ENCODE measurements at places on chromosomes 12 and 14. TPM values are rescaled to one million over a fixed set of nuclear protein-coding genes. Genes with fewer than 3 reads are reported as not detected.

DNA sequence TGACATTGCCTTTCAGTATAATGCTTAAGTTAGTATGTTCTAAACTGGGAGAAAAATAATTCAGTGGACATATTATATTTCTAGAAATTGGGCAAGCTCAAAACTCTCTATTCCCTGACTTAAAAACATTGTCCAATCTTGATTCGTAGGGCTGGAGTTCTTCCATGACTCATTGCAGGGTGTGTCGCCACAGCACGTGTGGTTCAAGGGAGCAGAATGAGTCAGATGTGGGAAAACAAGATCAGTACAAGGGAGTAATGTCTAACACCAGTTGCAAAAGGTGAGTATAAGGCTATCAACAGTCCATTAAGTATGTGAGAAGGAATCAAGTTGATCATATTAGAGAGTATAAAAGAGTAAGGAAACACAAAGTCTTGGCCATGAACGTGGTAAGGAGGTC, 887.0 kb downstream of the TMTC2 start:
- DNase-seq = no peak
- no peak overlapping the region for H3K4me3 ChIP-seq
- no peaks in the 10 kb centered on the region for H3K4me1 ChIP-seq
- H3K27ac ChIP-seq = no peak overlapping the region

- no peaks in the 10 kb centered on the region for H3K4me1 ChIP-seq
- H3K27me3 ChIP-seq = no peaks in the 10 kb centered on the region
- H3K27ac ChIP-seq = no peak overlapping the region
- H3K4me3 ChIP-seq = no peak overlapping the region
- H3K36me3 ChIP-seq = peaks cover 36% of the 10 kb centered on the region
Measured at GRCh38 chr12:103780093-103780440, 61.0 kb downstream of the NT5DC3 start.

- H3K27me3 ChIP-seq = no peaks in the 10 kb centered on the region
- peak overlapping the region; percentile 58 for H3K27ac ChIP-seq
- DNase-seq = peak; percentile 28
- no peaks in the 10 kb centered on the region for H3K36me3 ChIP-seq
- H3K4me1 ChIP-seq = peaks cover 23% of the 10 kb centered on the region
Measured at GRCh38 chr14:65281991-65282895, 130.3 kb upstream of the FUT8 start.

- no peaks in the 10 kb centered on the region for H3K36me3 ChIP-seq
- DNase-seq = peak; percentile 17
- no peak overlapping the region for H3K27ac ChIP-seq
- H3K4me3 ChIP-seq = no peak overlapping the region
- H3K4me1 ChIP-seq = no peaks in the 10 kb centered on the region
Measured at GRCh38 chr12:111298582-111299436, 70.1 kb downstream of the PHETA1 start.

GRCh38 chr12:13595536-13596443, 385.6 kb downstream of the GRIN2B start:
- no peak overlapping the region for H3K4me3 ChIP-seq
- H3K36me3 ChIP-seq = no peaks in the 10 kb centered on the region
- H3K27me3 ChIP-seq = no peaks in the 10 kb centered on the region
- DNase-seq = no peak
- no peak overlapping the region for H3K27ac ChIP-seq

DNA sequence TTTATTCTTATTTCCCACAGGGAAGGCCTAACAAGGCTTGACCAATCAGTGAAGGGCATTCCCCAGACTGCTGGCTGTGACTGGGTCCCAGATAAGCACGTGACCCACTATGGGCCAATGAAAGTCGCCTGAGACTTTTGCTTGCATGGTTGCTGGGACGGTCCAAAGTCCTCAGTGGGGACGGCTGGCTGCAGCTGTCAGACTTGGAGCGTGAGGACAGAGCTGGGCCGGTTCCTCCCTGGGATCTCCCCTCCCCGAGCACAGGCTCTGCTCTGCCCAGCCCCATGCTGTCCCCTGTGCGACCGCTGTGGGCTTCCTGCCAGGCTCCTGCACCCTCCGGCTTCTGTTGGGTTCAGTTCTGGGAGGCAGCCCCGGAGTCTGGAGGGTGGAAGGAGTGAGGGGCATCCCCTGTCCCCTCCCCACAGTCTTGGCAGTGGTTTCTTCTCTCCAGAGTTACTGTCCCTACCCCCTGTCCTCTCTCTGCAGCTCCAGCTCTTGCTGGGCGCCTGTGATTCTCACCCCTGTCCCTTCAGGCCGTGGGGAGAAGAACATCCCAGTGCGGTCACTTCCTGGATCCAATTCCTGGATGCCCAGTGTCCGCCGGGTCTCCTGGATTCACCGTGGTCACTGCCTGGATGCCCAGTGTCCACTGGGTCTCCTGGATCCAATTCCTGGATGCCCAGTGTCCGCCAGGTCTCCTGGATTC, 50.1 kb downstream of the GALNT9 start:
- no peaks in the 10 kb centered on the region for H3K36me3 ChIP-seq
- DNase-seq = no peak
- no peak overlapping the region for H3K4me3 ChIP-seq
- no peaks in the 10 kb centered on the region for H3K27me3 ChIP-seq
- peaks cover 18% of the 10 kb centered on the region for H3K4me1 ChIP-seq

DNA sequence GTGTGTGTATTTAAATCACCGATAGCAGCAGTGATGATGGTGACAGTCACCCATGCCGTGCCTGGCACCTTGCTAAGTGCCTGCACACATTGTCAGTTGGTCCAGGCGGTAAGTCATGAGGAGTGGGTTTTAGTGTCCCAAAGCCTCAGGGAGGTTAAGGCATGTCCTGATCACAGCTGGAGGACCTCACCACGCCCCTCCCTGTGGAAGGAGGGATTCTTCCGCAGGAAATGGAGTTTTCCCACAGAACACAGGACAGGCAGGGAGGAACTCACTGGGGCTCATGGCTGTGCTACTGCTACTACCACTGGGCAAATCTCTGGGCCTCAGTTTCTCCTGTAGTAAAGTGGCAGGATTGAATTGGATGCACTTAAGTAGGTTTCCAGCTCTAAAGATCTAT, 142.3 kb downstream of the CACNA1C start:
- no peak overlapping the region for H3K27ac ChIP-seq
- no peaks in the 10 kb centered on the region for H3K27me3 ChIP-seq
- H3K4me1 ChIP-seq = no peaks in the 10 kb centered on the region
- DNase-seq = no peak
- H3K36me3 ChIP-seq = no peaks in the 10 kb centered on the region
- H3K4me3 ChIP-seq = no peak overlapping the region

DNA sequence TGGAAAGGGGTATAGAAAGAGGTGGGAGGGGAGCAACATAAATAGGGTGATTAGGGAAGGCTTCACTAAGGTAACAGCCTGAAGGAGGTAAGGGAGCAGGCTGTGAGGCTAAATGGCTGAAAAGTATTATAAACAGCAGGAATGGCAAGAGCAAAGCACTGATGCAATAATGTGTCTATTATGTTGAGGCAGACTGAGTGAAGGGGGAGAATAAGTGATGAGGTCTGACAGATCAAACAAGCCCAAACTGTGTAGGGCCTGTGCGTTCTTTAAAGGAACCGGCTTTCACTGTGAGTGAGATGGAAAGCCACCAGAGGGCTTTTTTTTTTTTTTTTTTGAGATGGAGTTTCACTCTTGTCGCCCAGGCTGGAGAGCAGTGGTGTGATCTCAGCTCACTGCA, 6.7 kb upstream of the VCPKMT start:
- no peak overlapping the region for H3K4me3 ChIP-seq
- H3K27ac ChIP-seq = no peak overlapping the region
- no peaks in the 10 kb centered on the region for H3K27me3 ChIP-seq

GRCh38 chr14:76763096-76764041, 2.1 kb downstream of the VASH1 start:
- no peak overlapping the region for H3K27ac ChIP-seq
- DNase-seq = no peak
- peaks cover 5% of the 10 kb centered on the region for H3K27me3 ChIP-seq
- H3K4me1 ChIP-seq = no peaks in the 10 kb centered on the region
- no peaks in the 10 kb centered on the region for H3K36me3 ChIP-seq

- H3K4me3 ChIP-seq = no peak overlapping the region
- H3K4me1 ChIP-seq = no peaks in the 10 kb centered on the region
- no peak overlapping the region for H3K27ac ChIP-seq
- H3K27me3 ChIP-seq = no peaks in the 10 kb centered on the region
Measured at GRCh38 chr12:94615260-94616181, 34.8 kb downstream of the TMCC3 start.

GRCh38 chr14:53306267-53306721, 153.2 kb upstream of the DDHD1 start:
- no peaks in the 10 kb centered on the region for H3K27me3 ChIP-seq
- peak; percentile 34 for DNase-seq
- H3K36me3 ChIP-seq = no peaks in the 10 kb centered on the region
- H3K4me3 ChIP-seq = peak overlapping the region; percentile 46
- no peak overlapping the region for H3K27ac ChIP-seq
- H3K4me1 ChIP-seq = peaks cover 3% of the 10 kb centered on the region

DNA sequence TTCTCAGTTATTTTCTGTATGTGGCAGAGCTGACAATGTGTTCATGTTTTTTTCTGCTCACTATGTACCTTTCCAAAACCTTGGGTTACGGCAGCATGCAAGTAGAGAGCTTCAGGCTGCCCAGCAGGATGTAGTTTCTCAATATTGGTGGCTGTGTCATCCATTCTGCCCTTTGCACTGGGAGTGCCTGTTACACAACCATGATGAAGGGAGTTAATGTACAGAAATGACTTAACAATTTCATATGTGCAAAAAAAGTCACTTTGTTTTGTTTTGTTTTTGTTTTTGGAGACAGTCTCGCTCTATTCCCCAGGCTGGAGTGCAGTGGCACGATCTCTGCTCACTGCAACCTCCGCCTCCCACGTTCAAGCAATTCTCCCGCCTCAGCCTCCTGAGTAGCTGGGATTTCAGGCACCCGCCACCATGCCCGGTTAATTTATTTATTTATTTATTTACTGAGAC, 6.1 kb upstream of the CNIH1 start:
- no peaks in the 10 kb centered on the region for H3K27me3 ChIP-seq
- H3K4me1 ChIP-seq = no peaks in the 10 kb centered on the region
- no peaks in the 10 kb centered on the region for H3K36me3 ChIP-seq
- DNase-seq = no peak
- no peak overlapping the region for H3K27ac ChIP-seq

- H3K27ac ChIP-seq = no peak overlapping the region
- no peaks in the 10 kb centered on the region for H3K27me3 ChIP-seq
- H3K36me3 ChIP-seq = no peaks in the 10 kb centered on the region
- no peak for DNase-seq
Measured at GRCh38 chr14:80059041-80059440, 152.3 kb downstream of the DIO2 start.

GRCh38 chr12:75786070-75786469, 245.5 kb downstream of the PHLDA1 start:
- no peaks in the 10 kb centered on the region for H3K36me3 ChIP-seq
- H3K4me1 ChIP-seq = no peaks in the 10 kb centered on the region

DNA sequence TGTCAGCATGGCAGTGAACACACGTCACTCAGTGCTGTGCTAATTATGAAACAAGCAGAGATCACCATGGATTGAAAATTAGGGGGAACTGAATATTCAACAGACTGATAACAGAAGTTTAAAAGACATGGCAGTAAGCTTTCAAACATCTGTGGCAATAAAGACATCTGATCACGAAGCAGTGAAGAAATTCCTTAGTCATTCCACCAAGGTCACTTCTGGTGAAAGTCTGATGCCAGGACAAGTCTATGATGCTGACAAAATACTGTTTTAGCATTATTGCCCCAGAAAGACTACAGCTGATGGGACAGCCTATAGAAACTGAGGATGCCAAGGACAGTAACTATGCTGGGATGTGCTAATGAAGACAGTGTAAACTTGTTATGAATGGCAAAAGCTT, 126.9 kb upstream of the RBM19 start:
- H3K27me3 ChIP-seq = no peaks in the 10 kb centered on the region
- no peaks in the 10 kb centered on the region for H3K36me3 ChIP-seq
- no peaks in the 10 kb centered on the region for H3K4me1 ChIP-seq

DNA sequence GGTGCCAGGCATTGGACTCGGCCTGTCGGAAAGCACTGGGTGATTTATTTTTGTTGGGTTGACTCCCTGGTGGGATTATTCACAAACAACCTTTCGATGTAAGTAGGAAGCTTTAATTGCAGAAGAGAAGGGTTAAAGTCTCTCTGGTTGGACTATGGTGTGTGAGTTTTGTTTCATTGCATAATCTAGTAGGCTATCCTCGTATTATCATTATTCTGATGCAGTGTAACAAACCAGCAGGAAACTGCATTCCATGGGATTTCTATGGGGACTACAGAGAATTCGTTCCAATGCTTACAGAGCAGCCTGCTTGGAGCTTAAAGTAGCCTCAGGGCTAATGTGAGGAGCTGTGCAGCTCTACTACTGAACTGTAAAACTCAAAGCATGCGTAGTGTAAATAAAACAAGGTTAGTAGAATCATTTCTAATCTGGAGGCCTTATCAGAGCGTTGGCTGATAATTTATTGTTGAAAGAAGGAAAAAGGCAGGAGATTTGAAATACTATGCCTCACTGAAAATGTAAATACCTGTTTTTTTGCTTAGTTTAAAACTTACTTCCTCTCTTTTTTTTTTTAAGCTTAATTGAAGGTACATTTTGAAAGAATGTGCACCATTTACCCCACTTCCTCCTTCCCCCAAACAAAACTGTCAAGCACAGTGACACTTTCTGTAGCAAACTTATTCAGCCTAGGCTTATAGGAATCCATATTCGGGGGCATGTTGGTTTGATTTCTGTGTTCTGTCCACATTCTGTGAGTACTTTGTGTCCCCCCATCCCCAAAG, 226.7 kb downstream of the NPAS3 start:
- H3K27me3 ChIP-seq = no peaks in the 10 kb centered on the region
- no peak overlapping the region for H3K4me3 ChIP-seq
- H3K36me3 ChIP-seq = no peaks in the 10 kb centered on the region
- no peak for DNase-seq

DNA sequence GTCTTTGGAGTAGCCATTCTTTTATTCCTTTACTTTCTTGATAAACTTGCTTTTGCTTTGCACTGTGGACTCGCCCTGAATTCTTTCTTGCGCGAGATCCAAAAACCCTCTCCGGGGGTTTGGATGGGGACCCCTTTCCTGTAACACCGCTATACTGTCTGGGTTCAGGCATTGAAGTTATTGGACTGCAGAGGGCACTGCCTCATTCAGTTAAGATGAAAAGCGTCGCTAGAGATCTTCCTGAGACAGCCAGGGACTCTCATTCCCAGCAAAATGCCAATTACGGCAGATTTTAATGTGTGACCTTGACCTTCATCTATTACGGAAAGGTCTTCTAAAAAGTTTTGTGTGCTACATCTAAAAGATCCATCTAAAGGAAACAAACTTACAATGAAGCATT, 17.3 kb upstream of the RIMKLB start:
- H3K36me3 ChIP-seq = no peaks in the 10 kb centered on the region
- no peak overlapping the region for H3K27ac ChIP-seq

Gene ASIC1
- 2.0 TPM for total RNA-seq

Gene ATP23
- 11.4 TPM for total RNA-seq

Gene ZNF664
- 53.0 TPM for total RNA-seq

Gene SYNE3
- total RNA-seq = 46.7 TPM

Gene ADCY4
- 6.1 TPM for total RNA-seq

Gene SLC38A4
- total RNA-seq = not detected

Gene TAS2R14
- total RNA-seq = 2.6 TPM

Gene MEG3
- 2.4 TPM for total RNA-seq

Gene KRT73
- total RNA-seq = 1.3 TPM

Gene TAS2R10
- 0.94 TPM for total RNA-seq

Gene RHEBL1
- total RNA-seq = 1.8 TPM

Gene ACTN1
- 243 TPM for total RNA-seq

Gene SDR9C7
- total RNA-seq = not detected

Gene DIO2
- not detected for total RNA-seq

Gene PPFIA2
- total RNA-seq = not detected

Gene CS
- total RNA-seq = 132 TPM

Measured in naive thymus-derived CD4-positive, alpha-beta T cell (primary cell).